ENCODE measurements at places on chromosomes 16 and 17.
A peak's percentile ranks its signal among the peaks of the same experiment; 100 is the strongest.

GRCh38 chr16:89270666-89271345, 53.3 kb downstream of the ZNF778 start:
- DNase-seq: no peak

GRCh38 chr17:32158870-32159585, 16.7 kb downstream of the RHOT1 start:
- no peak for DNase-seq

DNA sequence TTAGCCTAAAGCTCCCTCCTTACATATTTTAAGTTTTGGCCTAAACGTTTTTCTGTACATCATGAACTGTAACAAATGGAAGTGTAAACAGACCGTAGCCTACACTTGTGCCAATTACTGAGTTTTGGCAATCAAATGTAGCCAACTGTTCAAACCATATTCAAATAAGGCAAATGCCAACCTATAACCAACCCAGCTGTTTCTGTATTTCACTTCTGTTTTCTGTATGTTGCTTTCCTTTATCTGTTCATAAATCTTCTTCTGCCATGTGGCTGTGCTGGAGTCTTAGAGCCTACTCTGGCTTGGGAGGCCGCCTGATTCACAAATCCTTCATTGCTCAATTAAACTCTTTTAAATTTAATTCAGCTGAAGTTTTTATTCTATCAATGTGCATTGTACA, 6.9 kb upstream of the C16orf78 start:
- DNase-seq: no peak

DNA sequence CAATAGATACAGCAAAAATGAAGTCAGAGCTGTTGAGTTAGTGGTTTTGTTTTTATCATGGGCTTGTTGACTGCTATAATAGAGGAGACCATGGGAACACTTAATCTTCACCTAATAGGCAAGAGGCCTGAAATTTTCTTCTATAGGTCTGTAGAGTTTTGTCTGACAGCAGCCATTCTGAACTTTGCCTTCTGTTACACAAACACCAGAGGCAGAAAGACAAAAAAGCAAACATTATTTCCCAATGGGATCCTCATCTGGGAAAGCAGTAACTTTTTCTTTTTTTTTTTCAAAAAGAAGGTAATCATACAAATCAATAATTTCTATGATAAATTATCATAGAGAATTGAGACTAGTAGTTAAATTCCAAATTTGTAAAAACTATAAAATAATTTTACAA, 494.1 kb downstream of the TOX3 start:
- DNase-seq: no peak

- no peak for DNase-seq
Observed at GRCh38 chr17:63407741-63408330, 38.3 kb downstream of the CYB561 start.

DNA sequence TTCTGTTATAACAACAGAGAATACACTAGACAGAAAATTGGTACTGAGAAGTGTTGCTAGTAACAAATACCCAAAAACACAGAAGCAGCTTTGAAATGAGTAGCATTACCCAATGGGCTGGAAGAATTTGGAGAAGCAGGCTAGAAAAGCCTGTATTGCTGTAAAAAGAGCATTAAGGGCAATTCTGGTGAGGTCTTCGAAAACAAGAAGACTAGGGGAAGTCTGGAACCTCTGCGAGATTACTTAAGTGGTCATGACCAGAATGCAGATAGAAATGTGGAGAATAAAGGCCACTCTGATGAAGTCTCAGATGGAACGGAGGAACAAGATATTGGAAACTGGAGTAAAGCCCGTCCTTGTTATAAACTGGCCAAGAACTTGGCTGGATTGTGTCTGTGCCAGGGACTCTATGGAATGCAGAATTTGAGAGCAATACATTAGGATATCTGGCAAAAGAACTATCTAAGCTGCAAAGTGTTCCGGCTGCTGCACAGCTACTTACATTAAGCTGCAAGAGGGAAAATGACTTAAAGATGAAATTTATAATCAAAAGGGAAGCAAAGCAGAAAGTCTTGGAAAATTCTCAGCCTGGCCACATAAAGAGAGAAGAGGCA, 44.9 kb upstream of the PEMT start:
- no peak for DNase-seq

GRCh38 chr16:83682868-83683235, 124.9 kb upstream of the HSBP1 start:
- no peak for DNase-seq

GRCh38 chr17:58677194-58677880, 14.5 kb downstream of the TEX14 start:
- DNase-seq: no peak

GRCh38 chr16:49283376-49284049, 1.9 kb upstream of the CBLN1 start:
- no peak for DNase-seq

DNA sequence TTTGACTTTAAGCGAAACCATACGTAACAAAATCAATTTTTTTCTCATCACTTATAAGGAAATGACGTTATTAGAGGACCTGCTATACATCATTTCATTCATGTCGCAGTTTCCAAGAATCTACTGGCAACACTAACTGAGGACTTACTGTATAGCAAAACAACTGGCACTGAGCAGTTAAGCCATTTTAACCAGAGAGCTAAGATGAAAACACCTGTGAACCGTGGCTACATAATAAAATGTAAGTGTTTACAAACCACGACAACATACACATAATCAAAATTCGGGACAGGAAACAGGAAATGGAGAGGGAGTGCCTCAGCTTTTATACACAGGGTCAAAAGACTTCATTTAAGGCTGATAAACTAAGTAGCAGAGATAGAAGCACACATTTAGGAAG, 29.5 kb downstream of the METTL16 start:
- DNase-seq: peak; percentile 7
